GM20000 (cell line): ENCODE measurements at places on chromosomes 5 and 9.

DNA sequence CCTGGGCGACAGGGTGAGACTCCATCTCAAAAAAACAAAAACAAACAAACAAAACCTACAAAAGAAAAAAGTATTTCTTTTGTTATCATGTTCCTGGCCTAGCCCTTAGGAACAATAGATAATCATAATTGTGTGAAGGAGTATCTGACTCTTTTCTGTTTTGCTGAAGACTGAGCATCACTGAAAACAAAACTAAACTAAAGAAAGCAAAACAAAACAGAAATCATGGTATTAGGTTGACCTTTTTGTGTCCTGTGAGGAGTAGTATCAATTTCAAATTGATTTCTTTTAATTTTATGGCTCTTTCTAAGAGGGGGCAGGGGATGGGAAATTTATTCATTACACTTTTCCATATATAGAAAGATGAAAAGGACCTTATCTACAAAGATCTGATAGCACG lies 246.0 kb downstream of the YTHDC2 start:
- no peak for DNase-seq

GRCh38 chr9:98230789-98231188 lies 24.7 kb downstream of the TBC1D2 start:
- DNase-seq: no peak

- DNase-seq: no peak
These were observed 120.0 kb downstream of the HMHB1 start for GRCh38 chr5:143931986-143932385.

DNA sequence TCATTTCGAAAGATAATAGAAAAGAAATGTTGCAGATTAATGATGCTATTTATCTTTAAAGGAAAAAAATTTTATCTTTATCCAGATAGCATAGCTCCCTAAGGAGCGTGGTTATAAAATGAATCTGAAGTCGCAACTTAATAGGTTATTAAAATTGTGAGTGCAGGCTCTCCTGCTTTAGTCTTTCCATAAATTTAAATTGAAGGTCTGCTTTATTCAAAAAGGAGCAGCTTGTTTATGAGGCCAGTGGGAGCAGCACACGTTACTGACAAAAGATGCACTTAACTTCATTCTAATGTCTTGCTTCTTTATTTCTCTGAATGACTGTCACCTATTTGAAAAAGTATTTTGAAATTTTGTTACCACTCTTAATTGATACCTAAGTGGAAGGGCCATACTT lies 95.0 kb downstream of the ZCCHC7 start:
- no peak for DNase-seq

GRCh38 chr9:16871336-16872151 lies 1.1 kb upstream of the BNC2 start:
- peak; percentile 42 for DNase-seq

- DNase-seq: no peak
These were observed 33.1 kb downstream of the ZCCHC9 start for GRCh38 chr5:81334304-81335061.

DNA sequence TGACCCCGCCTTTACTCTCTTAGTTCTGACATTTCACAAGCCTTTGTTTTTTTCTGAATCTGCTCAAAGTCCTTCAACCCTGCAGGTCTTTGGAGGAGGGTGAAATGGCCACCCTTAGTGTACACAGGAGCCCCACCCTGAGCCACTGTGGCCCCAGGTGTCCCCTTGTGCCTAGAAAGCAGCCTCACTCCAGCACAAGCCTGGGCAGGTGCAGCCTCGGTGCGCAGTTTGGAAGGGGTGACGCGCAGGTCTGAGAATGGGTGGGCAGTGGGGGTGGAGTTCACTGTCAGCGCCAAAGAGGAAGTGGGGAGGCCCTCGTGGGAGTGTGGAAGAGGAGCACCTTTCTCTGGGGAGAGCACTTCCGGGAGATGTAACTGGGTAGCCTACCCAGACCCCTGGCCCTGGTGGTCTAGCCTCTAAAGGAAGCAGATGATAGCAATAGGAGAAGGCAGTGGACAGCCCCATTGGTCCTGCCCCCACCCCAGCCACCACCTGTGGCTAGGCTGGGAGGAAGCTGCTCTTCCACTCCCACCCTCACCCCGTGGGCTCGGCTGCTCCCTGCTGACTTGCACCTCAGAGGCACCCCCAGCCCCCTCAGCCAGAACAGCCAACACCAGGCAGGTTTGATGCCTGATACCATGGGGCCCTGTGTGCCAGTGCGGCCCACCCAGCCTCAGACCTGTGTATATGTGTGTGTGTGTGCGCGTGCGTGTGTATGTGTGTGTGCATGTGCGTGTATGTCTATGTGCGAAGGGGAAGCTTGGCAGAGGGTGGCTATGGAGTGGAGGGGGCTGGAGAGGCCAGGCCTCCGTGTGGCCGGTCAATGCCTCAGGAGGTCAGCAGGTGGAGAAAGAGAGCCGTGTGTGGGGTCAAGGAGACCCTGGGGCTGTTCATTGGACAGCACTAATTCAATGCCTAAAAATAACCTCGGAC lies 16.8 kb upstream of the DAB2IP start:
- DNase-seq: peak; percentile 52

DNA sequence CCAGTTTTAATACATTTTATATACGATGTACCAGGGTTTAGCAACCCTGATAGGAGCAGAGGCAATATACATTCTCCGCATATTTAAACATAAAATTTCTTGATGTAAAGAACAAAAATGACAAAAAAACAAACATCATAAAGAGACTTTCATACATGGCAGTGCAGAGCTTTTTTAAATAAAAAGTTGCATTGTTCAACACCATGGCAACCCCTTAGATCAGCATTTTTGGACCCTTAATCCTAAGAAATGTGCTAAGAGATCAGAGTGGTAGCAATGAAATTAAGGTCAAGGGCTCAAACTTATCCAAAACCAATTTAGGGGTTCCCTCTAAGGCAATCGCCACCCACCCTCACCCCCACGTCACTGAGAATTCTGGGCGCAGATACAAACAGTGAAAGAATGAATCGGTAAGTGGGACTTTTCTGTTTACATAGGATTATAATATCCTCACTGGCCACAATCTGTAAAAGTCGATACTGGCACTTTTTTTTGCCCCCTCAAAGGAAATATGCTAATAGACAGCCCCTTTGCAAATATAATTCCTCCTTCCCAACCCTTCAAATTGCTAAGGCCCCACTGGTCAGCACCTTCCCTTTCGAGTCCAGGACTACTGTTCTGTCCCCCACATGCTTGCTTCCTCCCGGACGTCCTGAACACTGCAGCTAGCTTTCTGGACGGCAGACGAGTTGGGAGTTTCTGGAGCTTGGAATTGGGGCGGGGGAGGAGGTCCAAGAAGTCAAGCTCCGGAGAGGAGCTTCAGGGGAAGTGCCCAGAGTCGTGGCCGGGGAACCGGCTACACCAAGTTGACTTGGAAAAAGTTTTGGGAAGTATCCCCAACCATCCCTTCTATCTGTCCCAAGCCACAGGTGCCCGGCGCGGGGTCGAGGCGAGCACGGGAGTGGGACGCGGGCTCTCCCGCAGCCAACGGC lies 2.2 kb downstream of the GAS1 start:
- DNase-seq: no peak

GRCh38 chr5:107764976-107765804 lies 94.5 kb upstream of the EFNA5 start:
- DNase-seq: no peak

DNA sequence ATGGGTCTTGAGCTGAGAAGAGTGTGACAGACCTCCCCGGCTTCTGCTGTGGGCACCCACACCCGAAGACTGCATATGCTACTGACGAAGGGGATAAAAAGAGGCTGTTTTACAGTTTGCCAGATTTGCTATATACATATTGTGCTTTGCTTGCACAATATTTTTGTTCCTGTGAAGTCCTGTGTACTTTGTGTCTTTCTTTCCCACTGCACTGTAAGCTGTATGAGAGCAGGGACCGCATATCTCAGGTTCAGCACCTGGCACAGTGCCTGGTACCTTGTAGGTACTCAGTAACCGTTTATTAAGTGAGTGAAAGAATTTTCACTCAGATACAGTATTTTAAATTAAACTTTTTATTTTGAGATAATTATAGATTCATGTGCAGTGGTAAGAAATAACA lies 8.2 kb upstream of the GARNL3 start:
- DNase-seq: no peak

GRCh38 chr5:318341-318897 lies 3.1 kb upstream of the AHRR start:
- peak; percentile 41 for DNase-seq

- DNase-seq: no peak
These were observed 509.4 kb downstream of the BNC2 start for GRCh38 chr9:16361118-16361517.

DNA sequence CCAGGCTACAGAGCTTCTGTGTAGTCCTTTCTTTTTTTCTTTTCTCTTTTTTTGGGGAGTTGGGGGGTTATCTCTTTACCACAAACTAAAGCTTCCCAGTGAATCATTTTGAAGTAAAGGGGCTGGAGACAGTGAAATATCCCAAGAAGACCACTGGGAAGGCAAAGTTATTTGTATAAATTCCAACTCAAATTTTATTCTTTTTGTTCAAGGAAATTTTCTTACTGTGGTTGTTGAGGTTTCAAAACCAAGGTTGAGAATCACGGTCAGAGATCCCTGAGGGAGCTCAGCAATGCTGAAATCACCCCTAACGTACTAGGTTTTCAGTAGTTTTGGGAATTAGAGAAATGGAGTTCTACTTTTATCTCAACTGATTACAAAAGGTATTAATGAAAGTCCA lies 175.7 kb downstream of the ARHGEF28 start:
- no peak for DNase-seq

GRCh38 chr9:136670576-136671253 lies 8.0 kb downstream of the EGFL7 start:
- DNase-seq: no peak

- peak; percentile 26 for DNase-seq
These were observed 364 bp downstream of the RPS6 start for GRCh38 chr9:19379697-19380046.

DNA sequence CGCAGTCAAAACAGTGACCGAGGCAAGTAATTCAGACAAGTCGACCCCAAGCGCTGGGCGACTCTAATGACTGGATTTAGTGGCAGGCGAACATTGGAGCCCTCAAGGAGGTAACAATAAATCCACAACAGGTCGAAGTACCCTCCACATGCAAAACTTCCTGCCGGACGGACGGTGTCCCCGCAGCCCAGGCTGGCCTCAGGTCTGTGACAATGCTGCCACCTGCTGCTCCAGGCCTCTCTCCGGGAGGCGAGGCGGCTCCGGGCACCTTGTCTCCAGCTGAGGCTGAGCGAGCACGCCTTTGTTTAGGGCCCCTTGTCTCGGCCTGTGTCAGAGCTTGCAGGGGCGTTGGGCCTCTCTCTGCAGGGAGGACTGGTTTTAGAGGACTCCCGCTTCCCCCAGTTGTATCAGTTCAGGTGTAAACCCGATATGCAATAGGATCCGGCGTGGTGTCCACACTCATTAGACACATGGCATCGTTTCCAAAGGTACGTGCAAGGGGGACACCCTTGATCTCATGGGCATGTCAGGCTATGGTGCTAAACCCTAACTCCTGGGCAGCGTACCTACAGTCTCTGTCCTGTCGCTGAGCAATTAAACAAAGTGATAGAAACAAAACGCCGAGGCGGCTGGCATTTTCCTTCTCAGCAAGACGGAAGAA lies 628.0 kb upstream of the ADAMTS16 start:
- no peak for DNase-seq

DNA sequence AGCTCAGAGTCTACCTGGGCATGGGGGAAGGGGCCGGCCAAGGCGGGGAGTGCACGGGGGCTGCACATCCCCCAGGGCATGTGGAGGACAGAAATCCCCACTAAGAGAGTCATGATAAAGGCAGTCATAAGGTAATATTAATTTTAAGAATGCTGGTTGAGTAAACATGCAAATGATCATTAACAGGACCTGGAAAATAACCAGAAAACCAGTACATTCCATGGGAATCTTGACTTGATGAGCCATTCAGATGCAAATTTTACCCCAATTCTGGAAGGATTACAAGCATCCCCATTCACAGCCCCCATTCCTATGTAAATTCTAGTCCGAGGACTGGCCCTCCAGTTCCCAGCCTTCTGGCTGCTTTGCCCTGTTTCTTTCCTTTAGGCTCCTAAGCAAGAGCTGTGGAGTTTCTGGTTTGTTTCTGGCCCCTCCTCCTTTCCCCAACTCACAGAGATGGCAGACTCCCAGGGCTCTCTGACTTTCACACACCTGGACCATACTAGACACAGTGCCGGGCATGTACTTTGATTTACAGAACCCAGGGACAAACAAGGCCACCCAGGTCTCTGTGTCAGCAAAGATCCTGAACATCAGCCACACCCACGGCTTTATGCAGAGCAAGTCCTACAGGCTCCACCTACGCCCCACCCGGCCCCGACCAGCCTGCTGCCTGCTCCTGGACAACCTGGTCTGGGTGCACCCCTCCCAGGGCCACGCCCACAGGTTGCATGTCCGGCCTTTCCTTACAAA lies 62.7 kb downstream of the SEMA4D start:
- no peak for DNase-seq

DNA sequence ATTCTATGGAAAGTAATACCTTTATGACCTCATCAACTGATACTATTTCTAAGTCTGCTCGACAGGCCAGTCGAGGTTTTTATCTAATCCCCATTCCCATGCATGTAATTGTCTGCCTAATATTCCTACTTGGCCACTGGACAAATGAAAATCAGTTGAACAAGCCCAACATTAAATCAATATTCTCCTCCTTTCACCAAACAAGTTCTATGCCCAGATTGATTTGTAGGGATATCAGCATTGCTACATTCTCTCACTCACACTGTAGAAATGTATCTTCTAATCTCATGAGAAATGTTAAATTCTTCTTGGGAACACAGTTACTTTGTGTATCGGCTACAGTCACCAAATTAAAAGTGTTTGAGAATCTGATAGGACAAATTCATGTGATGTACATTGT lies 208.8 kb upstream of the CTNND2 start:
- no peak for DNase-seq

DNA sequence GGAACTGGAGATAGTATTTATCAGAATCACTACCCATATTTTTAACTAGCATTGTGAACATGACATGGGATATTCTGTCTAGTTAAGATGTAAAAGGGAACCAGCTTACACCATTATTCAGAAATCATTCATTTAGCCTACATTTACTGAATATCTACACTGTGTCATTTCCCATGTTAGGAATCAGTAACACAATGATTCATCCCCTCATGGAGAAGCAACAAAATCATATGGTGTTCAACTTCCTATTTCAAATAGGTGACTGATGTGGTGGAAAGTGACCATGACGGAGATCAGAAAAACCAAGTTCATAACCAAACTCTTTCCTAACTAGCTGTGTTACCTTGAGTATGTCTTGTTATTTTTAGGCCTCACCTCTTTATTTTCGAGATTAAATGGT lies 550.0 kb upstream of the TUSC1 start:
- DNase-seq: no peak

- no peak for DNase-seq
These were observed 22.6 kb downstream of the STXBP1 start for GRCh38 chr9:127634698-127635097.
